Activated CD4-positive, alpha-beta T cell treated with anti-CD3 and anti-CD28 coated beads for 4 hours (primary cell): ENCODE measurements at places on chromosomes 11 and 22.

GRCh38 chr22:47259990-47260389, 497.5 kb downstream of the TBC1D22A start:
- DNase-seq, result no peak

DNA sequence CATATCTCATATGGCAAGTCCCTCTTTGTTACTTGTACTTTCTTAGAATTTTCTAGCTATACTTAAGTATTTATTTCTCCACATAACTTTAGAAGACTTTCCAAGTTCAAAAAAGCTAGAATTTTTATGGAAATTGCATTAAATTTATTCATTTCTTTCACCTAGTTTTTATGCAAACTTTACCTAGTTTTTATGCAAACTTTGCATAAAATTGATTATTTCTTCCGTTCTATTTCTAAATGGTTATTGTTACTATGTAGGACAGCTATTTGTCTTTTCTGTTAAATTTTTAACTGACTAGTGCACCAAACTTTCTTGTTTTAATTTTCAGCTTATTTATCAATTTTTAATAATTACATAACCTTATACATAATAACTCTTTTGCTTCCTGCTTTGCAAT, 3.2 kb upstream of the CREBZF start:
- no peak for DNase-seq

GRCh38 chr22:45919504-45920286, 57.3 kb downstream of the WNT7B start:
- DNase-seq, result no peak

GRCh38 chr11:38460896-38461295, 1862.9 kb upstream of the RAG2 start:
- DNase-seq, result no peak

DNA sequence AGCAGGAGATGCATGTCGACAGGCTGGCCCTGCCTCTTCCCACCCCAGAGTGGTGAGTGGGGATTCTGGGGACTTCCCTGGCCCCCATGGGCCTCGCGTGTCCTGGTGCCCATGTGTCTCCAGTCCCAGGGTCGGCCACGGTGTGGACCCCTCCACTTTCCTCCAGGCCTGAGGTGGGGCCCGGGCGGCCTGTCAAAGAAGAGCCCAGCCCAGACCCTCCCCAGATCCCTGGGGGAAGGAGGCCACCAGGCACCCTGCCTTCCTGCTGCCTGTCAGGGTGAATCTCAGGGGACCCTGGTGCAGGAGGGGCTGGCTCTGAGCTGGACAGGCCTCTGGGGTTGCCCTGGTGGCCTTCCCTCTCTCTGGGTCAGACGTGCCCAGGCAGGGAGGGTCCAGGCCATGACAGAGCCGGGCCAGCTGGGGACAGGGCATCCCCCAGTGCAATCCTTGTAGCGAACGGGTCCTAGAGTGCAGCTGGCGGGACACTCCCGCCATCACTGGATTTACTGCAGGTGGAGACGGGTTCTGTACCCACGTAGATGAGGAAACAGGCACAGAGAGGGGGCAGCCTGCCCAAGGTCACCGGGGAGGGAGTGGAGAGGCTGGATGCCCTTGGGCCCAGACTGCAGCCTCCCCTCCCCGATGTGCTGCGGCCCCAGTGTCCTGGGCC, 13.5 kb upstream of the MUC6 start:
- no peak for DNase-seq

GRCh38 chr22:24542641-24543040, 12.3 kb downstream of the GUCD1 start:
- DNase-seq, result no peak

- DNase-seq, result no peak
These were observed 35.9 kb downstream of the ARAP1 start for GRCh38 chr11:72716290-72716689.

DNA sequence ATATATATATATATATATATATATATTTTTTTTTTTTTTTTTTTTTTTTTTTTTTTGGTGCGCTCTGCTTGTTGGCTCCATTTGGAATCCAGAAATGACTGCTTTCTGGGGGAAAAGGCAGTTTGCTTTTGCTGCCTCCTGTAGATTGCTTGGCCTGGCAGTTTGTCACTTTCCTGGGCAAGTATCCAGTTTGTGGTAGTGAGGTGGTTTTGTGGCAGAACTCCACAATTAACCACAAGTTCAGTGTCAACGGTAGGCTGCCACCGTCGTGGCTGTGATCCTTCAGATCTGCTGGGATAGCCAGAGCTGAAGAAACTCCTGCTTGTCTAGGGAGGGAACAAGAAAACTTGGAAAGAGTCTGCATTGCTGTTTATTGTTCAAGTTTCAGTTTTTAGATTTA, 5.0 kb upstream of the PDE3B start:
- DNase-seq, result no peak

GRCh38 chr11:69450064-69450856, 31.2 kb upstream of the LINC01488 start:
- no peak for DNase-seq

DNA sequence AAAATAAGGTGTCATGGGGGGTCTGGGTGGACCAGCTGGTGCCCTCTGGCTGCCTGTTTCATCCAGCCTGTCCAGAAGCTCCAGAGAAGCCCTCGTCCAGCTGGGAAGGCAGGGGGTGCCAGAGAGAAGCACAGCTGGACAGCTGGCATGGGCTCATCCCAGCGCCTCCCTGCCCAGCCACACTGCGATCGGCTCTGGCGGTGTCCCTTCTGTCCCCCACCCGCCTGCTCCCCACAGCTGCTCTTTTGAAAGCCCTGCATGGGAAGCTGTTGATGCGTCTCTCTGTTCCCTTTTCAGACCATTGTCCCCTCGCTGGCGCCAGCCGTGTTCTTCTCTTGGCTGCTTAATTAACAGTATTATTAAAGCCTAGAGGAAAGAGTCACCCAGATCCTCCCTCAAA, 86.5 kb downstream of the MN1 start:
- DNase-seq, result no peak

GRCh38 chr11:30719371-30719770, 133.2 kb upstream of the MPPED2 start:
- DNase-seq, result no peak

DNA sequence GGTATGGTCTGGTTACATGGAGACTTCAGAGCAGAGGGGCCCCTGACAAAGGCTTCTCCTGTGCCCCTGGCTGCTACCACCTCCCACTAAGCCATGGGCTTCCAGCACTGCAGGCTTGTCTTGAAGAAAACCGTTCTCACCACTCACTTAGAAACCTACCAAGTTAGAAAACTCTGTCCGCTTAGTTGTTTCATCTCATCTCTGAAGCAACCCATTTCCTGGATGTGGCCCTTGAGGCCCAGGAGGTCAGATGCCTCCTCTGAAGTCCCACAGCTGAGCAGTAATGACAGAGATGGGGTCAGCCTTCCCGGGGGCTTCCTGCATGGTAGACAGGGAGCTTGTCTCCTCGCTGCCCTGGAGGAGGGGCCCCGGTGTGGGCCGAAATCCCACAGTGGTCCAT, 12.9 kb downstream of the CSF2RB start:
- no peak for DNase-seq

DNA sequence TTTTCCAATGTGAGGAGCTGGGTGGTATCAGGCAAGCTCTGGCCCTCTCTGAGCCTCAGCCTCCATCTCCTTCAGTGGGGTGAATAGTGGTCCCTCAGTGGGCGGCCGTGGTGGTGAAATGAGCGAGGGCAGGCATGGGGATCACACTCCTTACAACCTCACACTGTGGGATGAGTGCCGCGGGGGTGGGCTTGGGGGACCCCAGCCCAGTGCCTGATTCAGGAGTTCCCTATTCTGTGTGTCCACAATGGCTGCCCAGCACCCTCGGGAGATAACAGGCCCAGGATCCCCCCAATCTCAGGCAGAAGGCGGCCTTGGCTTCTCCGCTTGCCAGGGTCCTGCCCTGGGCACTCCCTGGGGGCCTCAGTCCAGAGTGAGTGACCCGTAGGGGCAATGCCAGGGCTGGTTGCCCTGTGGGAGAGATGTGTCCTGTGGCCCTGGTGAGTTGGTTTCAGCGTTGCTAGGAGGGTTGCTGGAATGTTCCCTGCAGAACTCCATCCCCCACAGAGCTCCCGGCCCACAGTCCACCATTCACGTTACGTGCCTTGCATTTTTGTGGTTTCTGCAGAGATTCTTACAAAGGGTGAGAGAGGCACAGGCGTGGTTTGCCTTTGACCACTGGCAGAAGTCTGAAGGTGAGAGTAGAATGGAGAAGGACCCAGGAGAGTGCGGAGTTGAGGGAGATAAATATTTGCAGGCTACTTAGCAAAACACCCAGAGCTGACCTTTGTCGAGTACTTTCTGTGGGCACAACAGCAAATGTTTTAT, 2.9 kb downstream of the ALDH3B1 start:
- DNase-seq, result no peak

GRCh38 chr22:27022274-27022895, 365.0 kb downstream of the MIAT start:
- DNase-seq, result no peak

DNA sequence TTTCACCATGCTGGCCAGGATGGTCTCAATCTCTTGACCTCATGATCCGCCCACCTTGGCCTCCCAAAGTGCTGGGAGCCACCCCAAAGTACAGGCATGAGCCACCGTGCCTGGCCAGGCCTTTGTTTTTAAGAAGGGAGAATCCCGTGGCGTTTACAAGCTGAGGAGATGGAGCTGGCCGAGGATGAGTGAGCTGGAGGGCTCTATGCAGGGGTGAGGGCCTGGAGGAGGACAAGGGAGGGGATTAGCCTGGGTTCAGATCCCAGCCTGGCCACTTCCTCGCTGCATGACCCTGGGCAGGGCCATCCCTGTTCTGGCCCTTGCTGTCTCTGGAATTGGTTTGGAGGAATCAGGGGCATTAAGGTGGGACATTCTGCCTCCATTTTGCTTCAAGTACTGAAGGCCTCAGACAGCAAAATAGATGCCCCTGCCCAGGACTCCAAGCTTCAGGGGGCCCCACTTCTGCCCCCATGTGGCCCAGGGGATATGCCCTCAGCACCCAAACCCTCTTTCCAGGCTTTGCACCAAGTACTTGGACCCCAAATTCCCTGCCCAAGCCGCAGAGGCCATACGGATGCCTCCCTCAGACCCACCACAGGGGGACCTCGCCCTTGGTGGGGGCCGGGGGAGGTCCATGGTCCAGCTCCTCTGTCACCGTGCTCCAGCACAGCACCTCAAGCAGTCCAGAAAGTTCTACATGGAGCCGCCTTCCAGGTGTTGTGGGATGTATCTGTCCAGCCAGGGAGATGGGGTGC, 12.1 kb upstream of the LRP5 start:
- DNase-seq, result no peak

DNA sequence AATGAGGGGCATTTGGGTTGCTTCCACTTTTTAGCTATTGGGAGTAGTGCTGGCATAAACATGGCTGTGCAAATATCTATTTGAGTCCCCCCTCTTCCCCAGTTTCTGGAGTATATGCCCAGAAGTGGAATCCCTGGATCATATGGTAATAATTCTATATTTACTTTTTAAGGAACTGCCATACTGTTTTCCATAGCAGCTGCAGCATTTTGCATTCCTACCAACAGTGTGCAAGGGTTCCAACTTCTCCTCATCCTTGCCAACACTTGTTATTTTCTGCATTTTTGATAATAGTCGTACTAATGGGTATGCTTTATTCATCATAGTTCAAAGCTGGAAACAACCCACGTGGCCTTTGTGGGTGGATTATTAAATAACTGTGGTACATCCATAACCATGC, 883.5 kb downstream of the TBC1D22A start:
- no peak for DNase-seq

DNA sequence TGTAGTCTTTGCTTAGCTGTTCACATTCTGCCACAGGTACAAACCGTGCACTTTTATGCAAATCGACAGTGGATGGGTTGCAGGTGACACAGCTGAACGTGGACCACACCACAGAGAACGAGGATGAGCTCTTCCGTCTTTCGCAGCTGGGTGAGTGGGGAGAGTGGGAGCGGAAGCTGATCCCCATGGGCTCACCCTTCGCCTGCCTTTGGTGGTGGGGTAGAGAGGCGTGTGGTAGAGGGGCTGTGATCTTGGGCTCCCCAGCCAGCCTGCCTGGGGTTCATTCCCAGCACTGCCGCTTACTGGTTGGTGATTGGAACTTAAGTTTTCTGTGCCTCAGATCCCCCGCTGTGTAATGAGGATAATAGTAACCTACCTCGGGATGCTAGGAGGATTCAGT, 19.1 kb downstream of the TAB1 start:
- DNase-seq, result no peak

GRCh38 chr22:24455751-24456426, 28.5 kb downstream of the ADORA2A start:
- DNase-seq, result no peak

- no peak for DNase-seq
These were observed 20.6 kb downstream of the MORC2 start for GRCh38 chr22:30947816-30948454.

- no peak for DNase-seq
These were observed 16.7 kb upstream of the NAP1L4 start for GRCh38 chr11:3008746-3009336.

DNA sequence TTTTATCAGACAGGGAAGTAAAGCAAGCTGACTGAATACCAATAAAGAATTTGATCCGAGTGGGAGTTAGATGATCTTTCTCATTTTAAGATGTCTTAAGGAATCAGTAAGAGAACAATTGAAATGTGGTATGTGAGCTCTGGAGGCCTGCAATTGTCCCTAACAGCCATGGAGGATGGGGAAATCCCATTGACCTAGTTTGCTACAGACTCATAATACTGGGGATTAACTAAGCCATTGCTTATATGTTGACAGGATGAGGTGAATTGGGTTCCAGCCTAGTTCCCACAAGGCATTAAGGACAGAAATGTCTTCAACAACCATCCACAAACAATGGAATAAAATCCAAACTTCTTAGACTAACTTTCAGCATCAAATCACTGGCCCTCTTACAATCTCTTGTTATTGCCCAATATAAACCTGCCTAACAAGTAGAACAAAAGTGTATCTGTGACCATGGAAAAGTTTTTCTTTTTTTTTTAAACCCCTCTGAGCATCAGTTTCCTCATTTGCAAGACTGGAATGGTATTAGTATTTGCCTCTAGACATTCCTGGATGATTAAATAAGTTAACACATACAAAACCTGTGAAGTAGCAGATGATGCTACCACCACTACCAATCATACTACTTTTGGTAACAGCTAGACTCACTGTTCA, 773.2 kb downstream of the DLG2 start:
- no peak for DNase-seq

- DNase-seq, result no peak
These were observed 14.2 kb upstream of the SLC5A4 start for GRCh38 chr22:32269316-32269715.

DNA sequence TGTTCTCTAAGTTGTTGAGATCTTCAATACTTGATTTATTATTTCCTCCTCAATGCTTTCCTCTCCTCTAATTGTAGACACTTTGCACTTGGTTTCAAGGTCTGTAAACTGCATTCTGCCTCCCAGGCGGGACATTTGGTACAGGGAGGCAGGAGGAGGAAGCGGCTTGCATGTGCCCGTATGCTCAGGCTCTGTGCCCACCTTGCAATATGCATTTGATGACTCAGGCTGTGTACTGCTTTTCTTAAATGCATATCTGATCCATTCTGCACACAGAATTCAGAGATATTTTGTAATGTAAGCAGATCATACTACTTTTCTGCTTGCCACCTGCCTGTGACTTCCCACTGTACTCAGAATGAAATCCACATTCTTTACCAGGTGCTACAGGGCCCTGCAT, 55.0 kb downstream of the FZD4 start:
- no peak for DNase-seq
